ENCODE measurements at places on chromosomes 3 and 15. TPM values are rescaled to one million over a fixed set of nuclear protein-coding genes. Genes with fewer than 3 reads are reported as not detected.

Gene EPHA6
- total RNA-seq: not detected

Gene EIF5A2
- total RNA-seq: 9.4 TPM

Gene SYNM
- total RNA-seq: 1.1 TPM

Gene NLGN1
- total RNA-seq: 2.0 TPM

Gene EPHA3
- total RNA-seq: 0.71 TPM

Gene DNAH12
- not detected for total RNA-seq

Gene KCNMB3
- total RNA-seq: 0.71 TPM

Gene DAZL
- total RNA-seq: not detected

Gene NRG4
- not detected for total RNA-seq

Gene CCR9
- not detected for total RNA-seq

Gene SPATA12
- total RNA-seq: not detected

Gene NOX5
- 0.29 TPM for total RNA-seq

Gene ANAPC13
- total RNA-seq: 69.5 TPM

Gene GOLGA8M
- not detected for total RNA-seq

Gene LIPC
- 0.53 TPM for total RNA-seq

Gene PIK3CB
- total RNA-seq: 6.2 TPM

Gene TNFAIP8L3
- 4.1 TPM for total RNA-seq

Gene BLM
- total RNA-seq: 7.5 TPM

Gene CFAP100
- total RNA-seq: not detected

Gene FHIT
- not detected for total RNA-seq

Gene MCF2L2
- 0.29 TPM for total RNA-seq

Gene CYP8B1
- not detected for total RNA-seq

Gene RFX7
- 4.9 TPM for total RNA-seq

Gene ATP1B3
- 62.8 TPM for total RNA-seq

Gene POPDC2
- total RNA-seq: not detected

Gene PPIP5K1
- 6.6 TPM for total RNA-seq

Gene RARRES1
- total RNA-seq: 148 TPM

Gene DNAJB11
- 50.7 TPM for total RNA-seq

Gene ARIH1
- 19.3 TPM for total RNA-seq

Gene LINGO1
- not detected for total RNA-seq

Gene USF3
- 6.0 TPM for total RNA-seq

Gene P2RY12
- not detected for total RNA-seq

Gene GRK7
- not detected for total RNA-seq

Gene HIGD2B
- not detected for total RNA-seq

Gene UPK1B
- not detected for total RNA-seq

Gene BFSP2
- total RNA-seq: not detected

Gene IMPG2
- 0.18 TPM for total RNA-seq

Gene SIDT1
- total RNA-seq: not detected

Gene ZKSCAN7
- 4.9 TPM for total RNA-seq

Gene CDC25A
- 1.2 TPM for total RNA-seq

Gene TRPM1
- total RNA-seq: not detected

Gene LYSMD4
- total RNA-seq: 7.2 TPM

Gene MESP1
- total RNA-seq: not detected

Gene LRRK1
- 10.7 TPM for total RNA-seq

Gene IL5RA
- not detected for total RNA-seq

Gene JMJD7
- total RNA-seq: 7.8 TPM

Gene LRRC2
- not detected for total RNA-seq

Gene GPR171
- not detected for total RNA-seq

Gene CCNB2
- total RNA-seq: 96.0 TPM

Gene GALNT15
- 0.86 TPM for total RNA-seq

Gene MST1R
- 0.53 TPM for total RNA-seq

Gene CCDC191
- total RNA-seq: 0.86 TPM

Gene C2CD4A
- not detected for total RNA-seq

Gene SLC41A3
- total RNA-seq: 65.4 TPM

Gene CLDN16
- total RNA-seq: 0.35 TPM

Gene PYGO1
- 3.9 TPM for total RNA-seq

Gene TNNC1
- not detected for total RNA-seq

Measured in myometrial cell (primary cell).